ENCODE measurements at places on chromosomes 12 and 14. TPM values are rescaled to one million over a fixed set of nuclear protein-coding genes. Genes with fewer than 3 reads are reported as not detected.

- no peaks in the 10 kb centered on the region for H3K4me1 ChIP-seq
- no peak for DNase-seq
- H3K27ac ChIP-seq: no peak overlapping the region
Observed at GRCh38 chr14:102717276-102717675, 60.0 kb upstream of the TRAF3 start.

DNA sequence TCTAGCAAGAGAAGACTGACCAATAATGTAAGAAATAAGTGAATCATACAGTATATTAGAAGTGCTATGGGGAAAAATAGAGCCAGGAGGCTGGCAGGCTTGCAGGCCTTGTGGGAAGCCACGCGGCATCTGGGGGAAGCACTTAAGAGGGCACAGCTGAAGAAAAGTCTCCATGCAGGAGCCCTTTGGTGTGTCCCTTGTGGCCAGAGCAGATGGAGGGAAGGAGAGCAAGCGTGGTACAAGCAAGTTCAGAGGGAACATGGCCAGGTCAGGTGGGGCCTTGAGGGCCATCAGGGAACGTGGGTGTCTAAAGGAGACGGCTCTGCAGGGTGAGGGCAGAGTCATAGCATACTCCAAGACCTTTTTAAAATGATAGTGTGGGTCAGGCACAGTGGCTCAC is 51.7 kb downstream of the LRRC74A start:
- no peak overlapping the region for H3K4me3 ChIP-seq
- H3K27me3 ChIP-seq: peaks cover 16% of the 10 kb centered on the region
- no peaks in the 10 kb centered on the region for H3K4me1 ChIP-seq
- no peak for DNase-seq
- H3K36me3 ChIP-seq: no peaks in the 10 kb centered on the region
- H3K27ac ChIP-seq: no peak overlapping the region

DNA sequence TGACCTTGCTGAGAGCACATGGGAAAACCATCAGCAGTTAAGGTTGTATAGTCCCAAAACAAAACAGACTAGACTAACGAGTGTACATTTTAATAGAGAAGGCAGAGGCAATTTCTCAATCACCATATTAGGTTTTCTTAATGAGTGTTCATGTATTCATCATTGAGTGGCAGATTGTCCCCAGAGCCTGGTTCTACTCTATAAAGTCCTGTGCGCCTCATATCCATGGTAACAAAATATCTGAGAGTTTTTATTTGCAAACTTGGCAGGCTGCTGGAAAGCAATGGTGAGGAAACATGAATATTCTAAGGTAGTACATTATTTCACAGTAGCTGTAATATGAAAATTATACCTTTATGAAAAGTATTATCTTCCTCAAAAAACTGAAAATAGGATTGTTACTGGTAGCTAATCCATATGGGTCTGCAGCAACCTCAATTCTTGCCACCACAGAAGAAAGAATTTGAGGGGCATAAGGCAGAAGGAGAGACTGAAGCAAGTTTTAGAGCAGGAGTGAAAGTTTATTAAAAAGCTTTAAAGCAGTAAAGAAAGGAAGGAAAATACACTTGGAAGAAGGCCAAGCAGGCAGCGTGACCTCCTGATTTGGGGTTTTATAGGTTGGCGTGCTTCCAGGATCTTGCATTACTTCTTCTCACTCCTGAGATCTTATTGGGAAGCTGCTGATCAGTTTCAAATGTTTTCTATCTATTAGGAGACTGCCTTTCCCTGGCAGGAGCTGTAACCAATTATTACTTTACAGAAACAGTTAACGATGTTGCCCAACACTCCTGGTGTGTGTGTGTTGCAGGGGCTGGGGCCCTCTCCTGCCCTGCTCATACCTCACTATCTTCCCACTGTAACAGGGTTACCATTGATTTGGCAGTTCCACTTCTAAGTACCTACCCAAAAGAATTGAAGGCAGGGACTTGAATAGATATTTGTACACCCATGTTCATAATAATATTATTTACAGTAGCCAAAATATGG is 154.0 kb upstream of the NUDT4 start:
- peak overlapping the region; percentile 40 for H3K27ac ChIP-seq
- peaks cover 20% of the 10 kb centered on the region for H3K4me1 ChIP-seq
- DNase-seq: peak; percentile 12
- H3K27me3 ChIP-seq: no peaks in the 10 kb centered on the region
- H3K4me3 ChIP-seq: no peak overlapping the region
- no peaks in the 10 kb centered on the region for H3K36me3 ChIP-seq

- H3K4me1 ChIP-seq: peaks cover 40% of the 10 kb centered on the region
- H3K36me3 ChIP-seq: no peaks in the 10 kb centered on the region
- DNase-seq: peak; percentile 59
- no peaks in the 10 kb centered on the region for H3K27me3 ChIP-seq
Observed at GRCh38 chr14:100031506-100032281, 33.5 kb upstream of the EVL start.

GRCh38 chr12:69120354-69120753 is 119.0 kb upstream of the CPSF6 start:
- H3K36me3 ChIP-seq: no peaks in the 10 kb centered on the region
- no peak overlapping the region for H3K4me3 ChIP-seq
- no peaks in the 10 kb centered on the region for H3K27me3 ChIP-seq
- H3K4me1 ChIP-seq: no peaks in the 10 kb centered on the region

- no peak for DNase-seq
- peak overlapping the region; percentile 96 for H3K27ac ChIP-seq
- no peaks in the 10 kb centered on the region for H3K27me3 ChIP-seq
- peaks cover 66% of the 10 kb centered on the region for H3K4me1 ChIP-seq
Observed at GRCh38 chr12:11813438-11813813, 164.0 kb downstream of the ETV6 start.

DNA sequence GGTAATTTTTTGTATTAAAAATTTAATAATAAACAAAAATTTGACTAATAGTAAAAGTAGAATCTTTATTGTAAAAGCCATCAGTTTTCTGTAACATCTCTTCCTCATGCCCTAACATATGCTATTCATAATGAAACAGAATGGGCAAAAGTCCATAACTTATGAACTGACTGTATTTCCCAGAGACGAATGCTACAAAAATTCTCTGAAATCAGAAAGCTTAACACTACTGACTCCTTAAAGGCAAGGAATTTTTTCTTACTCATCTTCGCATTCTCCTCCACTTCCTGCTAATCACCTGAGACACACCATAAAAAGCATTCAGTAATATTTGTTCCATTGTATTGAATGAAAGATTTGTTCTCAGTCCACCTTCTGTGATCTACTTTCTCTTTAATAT is 17.6 kb downstream of the MON2 start:
- no peaks in the 10 kb centered on the region for H3K27me3 ChIP-seq
- H3K4me3 ChIP-seq: no peak overlapping the region
- DNase-seq: no peak
- no peaks in the 10 kb centered on the region for H3K36me3 ChIP-seq
- no peaks in the 10 kb centered on the region for H3K4me1 ChIP-seq

GRCh38 chr12:22994316-22994675 is 369.3 kb downstream of the ETNK1 start:
- no peak overlapping the region for H3K27ac ChIP-seq
- H3K4me1 ChIP-seq: no peaks in the 10 kb centered on the region
- no peak overlapping the region for H3K4me3 ChIP-seq
- no peaks in the 10 kb centered on the region for H3K36me3 ChIP-seq

DNA sequence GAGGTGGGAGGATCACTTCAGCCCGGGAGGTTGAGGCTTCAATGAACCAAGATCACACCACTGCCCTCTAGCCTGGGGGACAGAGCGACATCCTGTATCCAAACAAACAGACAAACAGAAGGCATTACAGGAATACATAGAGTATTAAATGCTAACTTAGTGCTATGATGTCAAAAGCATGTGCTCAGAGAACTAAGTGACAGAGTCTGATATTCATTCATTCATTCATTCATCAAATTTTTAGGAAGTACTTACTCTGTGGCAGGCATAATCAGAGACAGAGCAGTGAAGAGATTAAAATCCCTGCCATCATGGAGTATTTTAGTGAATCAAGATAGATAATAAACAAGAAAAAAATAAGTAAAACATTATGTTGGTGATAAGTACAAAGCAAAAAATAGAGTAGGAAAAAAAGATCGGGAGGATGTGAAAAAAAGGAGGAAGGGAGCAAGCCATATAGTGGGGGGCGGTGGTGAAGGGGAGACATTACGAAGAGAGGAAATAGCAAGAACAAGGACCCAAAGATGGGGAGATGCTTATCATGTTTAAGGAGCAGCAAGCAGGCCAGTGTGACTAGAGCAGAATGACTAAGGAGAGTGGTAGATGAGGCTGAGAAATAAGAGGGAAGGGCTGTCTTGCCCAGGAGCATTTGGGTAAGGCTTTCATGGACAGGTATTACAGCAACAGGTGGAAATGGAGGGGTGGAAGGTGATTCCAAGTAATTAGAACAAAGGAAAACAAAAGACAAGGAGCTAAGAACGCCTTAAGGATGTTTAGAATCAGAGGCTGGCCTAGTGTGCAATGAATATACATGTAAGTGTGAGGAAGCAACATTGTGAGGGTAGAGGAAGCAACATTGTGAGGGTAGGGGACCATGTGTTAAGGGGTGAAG is 2.8 kb downstream of the MAP4K5 start:
- peaks cover 47% of the 10 kb centered on the region for H3K4me1 ChIP-seq
- DNase-seq: no peak
- H3K36me3 ChIP-seq: peaks cover 33% of the 10 kb centered on the region
- no peaks in the 10 kb centered on the region for H3K27me3 ChIP-seq
- H3K27ac ChIP-seq: peak overlapping the region; percentile 13

DNA sequence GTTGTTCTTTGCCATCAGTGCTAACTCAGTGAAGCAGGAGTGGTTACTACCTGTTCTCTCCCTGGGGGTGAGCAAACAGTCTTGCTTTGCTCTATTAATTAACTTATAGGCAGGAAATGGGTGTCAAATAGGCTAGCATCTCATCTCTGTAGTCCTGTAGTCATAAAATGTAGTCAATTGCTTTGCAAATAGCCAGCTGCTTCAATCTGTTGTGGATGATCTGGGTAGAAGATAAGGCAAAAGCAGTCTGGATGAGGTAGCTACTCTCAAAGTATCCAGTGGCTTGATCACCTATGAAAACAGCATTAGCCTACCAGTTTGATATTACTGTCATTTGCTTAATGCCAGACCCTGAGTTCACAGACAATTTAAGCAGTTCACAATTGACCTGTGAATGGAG is 369.0 kb upstream of the TMTC1 start:
- no peaks in the 10 kb centered on the region for H3K36me3 ChIP-seq
- H3K27me3 ChIP-seq: peaks cover 22% of the 10 kb centered on the region
- DNase-seq: no peak
- no peaks in the 10 kb centered on the region for H3K4me1 ChIP-seq
- no peak overlapping the region for H3K27ac ChIP-seq

GRCh38 chr12:3841783-3842182 is 31.4 kb downstream of the PARP11 start:
- no peak for DNase-seq
- no peaks in the 10 kb centered on the region for H3K4me1 ChIP-seq
- no peaks in the 10 kb centered on the region for H3K36me3 ChIP-seq
- H3K27me3 ChIP-seq: no peaks in the 10 kb centered on the region
- no peak overlapping the region for H3K4me3 ChIP-seq

- no peak for DNase-seq
- H3K27me3 ChIP-seq: no peaks in the 10 kb centered on the region
- peaks cover 6% of the 10 kb centered on the region for H3K4me1 ChIP-seq
Observed at GRCh38 chr12:6551496-6552139, 4.2 kb downstream of the IFFO1 start.

DNA sequence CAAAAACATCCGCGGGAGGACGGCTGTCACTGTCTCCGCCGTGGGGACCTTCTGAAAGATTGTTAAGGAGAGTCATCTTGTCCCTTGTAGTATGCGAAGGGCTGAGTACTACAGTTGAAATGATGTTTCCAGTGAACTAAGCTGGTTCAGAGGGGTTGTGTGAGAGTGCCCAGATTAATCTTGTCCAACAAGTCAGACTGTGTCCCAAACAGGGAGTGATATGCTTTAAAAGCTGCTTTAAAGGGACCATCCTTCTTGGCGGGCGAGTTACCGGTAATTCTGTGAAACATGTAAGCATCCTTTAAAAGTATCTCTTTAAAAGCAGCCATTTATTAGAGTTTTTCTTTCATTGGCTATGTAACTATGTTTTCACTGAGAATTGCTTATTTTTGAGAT is 1.1 kb downstream of the WDR20 start:
- H3K4me3 ChIP-seq: peak overlapping the region; percentile 97
- H3K27ac ChIP-seq: peak overlapping the region; percentile 73
- peaks cover 27% of the 10 kb centered on the region for H3K36me3 ChIP-seq

DNA sequence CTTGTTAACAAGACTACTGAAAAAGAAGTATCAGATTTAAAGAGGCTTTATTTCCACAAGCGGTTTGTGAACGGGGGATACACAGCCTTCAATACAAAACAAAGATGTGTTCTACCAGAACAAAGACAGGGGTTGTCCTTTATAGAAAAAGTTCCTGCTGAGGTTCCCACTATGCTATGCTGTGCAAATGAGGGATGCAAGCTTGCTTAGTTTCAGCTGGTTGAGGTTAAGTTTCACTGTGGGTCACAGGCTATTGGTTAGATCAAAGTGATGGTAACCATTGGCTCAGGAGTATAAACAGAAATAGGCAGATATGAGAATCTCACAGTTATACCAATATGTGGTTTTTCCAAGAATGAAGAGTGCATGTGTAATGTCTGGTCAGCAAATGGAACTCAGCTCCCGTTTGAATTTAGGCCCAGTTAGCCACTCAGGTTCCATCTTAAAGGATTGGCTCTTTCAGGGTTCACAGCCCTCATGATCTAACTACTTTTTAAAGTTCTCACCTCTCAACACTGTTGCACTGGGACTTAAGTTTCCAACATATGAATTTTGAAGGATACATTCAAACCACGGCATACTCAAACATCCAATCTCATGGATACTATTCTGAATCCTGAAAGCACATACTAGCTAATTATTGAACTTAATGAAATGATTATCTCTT is 215.4 kb upstream of the DCN start:
- H3K4me1 ChIP-seq: no peaks in the 10 kb centered on the region
- no peak for DNase-seq
- H3K27ac ChIP-seq: no peak overlapping the region
- no peaks in the 10 kb centered on the region for H3K27me3 ChIP-seq
- no peaks in the 10 kb centered on the region for H3K36me3 ChIP-seq

NPFF gene
- total RNA-seq: not detected

KRT5 gene
- 0.32 TPM for total RNA-seq

PLA2G1B gene
- total RNA-seq: not detected

DDN gene
- total RNA-seq: 0.12 TPM

C14orf180 gene
- total RNA-seq: not detected

E2F7 gene
- total RNA-seq: 31.2 TPM

ZNF26 gene
- 28.5 TPM for total RNA-seq

Measured in Calu3 (cell line).